Stimulated activated CD4-positive, alpha-beta T cell treated with anti-CD3 and anti-CD28 coated beads, Interleukin-15, amount 100 ng/mL, for 1 hour (primary cell): ENCODE measurements at places on chromosomes 16 and 17.

DNA sequence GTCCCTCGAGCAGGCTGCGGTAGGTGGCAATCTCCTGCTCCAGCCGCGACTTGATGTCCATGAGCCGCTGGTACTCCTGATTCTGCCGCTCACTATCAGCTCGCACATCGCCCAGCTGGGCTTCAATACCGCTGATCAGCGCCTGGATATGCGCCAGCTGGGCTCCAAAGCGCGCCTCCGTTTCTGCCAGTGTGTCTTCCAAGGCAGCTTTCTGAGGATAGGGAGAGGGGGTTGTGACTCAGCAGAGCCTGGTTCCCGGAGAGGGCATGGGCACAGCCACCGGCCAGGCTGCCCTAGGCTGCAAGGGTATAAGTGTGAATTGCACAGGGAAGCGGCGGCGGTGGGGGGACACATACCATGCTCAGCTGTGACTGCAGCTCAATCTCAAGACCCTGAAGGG is 4.3 kb downstream of the KRT19 start:
- DNase-seq: no peak

- no peak for DNase-seq
These were observed 26.9 kb upstream of the PHAF1 start for GRCh38 chr16:67082891-67083290.

DNA sequence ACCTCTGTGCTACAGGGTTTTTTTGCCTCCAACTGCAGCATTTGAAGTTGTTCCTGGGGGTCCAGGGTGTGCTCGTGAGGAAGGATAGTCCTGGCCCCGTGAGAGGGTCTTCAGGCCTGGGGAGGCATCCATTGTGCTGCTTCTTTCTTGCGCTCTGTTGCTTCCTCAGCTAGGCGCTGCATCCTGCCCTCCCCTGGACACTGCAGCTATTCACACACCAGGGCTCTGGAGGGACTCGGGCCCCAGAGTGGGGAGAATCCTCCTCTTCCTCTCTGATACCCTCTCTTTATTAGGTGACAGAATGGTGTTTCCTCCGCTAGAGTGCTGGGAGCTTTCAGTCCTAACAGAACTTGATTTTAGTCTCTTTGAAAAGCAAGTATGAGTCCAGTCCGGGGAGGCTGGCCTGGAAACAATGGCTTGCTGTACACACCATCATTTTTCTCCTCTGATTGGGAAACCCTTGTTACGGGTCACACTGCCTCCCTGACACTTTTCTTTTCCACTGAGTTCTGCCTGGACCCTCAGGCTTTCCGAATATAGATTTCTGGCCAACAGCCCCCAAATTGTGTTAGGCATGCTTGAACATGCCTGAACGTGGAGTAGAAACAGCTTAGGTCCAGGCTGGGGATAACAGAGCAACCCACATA is 81.4 kb upstream of the ELAC2 start:
- no peak for DNase-seq

DNA sequence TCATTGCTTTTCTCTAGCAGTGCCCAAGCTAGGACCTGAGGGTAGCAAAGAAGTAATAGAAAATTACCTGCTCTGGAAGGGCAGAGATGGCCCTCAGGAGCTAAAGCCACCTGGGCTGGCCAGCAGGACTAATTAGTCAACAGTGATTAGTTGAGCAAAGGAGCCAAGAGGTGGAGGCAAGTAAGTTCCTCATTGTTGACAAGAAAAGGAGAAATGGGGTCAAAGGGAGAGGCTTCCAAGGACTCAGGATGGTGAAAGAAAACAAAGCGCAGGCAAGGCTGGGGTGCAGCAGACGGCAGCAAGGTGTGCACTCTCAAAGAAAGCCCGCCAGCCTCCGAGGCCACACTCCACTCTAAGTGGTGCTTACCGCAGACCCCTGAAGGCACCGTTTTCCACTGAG is 44.6 kb downstream of the CMTM4 start:
- DNase-seq: no peak

DNA sequence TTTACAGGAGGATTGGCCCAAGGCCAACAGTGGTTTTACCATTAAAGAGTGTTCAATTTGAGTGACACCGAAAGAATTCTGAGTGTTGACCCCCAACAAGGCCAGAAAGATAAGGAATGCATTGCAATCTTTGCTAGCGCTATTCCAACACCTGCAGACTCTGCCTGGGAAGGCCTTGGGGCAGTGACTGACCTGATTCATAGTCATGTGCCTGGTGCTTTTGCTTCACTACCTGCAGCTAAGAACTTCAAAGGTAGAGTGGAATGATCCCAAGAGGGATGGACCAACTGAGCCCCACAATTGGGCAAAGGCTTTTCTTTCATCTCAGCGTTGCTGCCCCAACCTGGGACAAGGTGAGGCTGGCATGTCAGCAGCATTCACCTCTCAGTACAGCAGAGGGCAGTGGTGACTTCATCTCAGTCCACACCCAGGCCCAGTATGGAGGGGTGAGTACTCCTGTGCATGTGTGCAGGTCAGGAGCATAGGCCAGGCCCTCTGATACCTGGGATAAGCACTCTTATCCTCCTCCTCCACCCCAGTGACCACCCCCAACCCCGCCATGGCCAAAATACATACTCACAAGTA is 149.6 kb upstream of the GNAO1 start:
- peak; percentile 2 for DNase-seq

DNA sequence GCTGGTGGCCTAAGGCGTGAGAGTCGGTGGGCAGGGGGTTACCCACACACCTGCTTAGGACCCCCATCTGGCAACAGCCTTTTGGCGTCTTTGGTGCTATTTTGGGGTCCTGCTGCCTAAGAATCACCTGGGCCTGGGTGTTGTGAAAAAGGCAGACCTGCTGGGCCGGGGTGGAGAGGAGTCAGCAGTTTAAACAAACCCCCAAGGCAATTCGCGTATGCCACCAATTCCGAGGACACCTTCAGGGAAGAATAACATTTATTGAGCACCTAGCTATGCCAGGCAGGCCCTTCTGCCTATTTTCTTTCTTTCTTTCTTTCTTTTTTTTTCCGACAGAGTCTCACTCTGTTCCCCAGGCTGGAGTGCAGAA is 53.9 kb upstream of the TOB1 start:
- no peak for DNase-seq

DNA sequence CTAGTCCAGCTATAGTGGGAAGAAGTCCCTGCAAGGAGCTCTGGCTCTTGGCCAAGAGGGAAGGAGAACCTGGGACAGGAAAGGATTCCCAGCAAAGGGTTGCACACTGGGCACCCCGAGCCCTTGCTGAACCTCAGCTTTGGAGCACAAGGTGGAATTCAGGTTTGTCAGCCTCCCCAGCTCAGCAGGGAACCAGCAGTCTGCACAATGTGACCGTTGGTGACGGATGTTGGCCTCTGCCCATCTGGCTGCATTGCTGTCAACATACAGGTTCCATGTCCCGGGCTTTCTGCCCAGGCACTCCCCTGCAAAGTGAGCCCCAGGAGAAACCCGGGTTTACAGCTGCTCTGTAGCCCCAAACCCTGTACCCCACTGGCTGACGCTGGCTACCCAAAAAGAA is 6.7 kb downstream of the RPRML start:
- no peak for DNase-seq
